Activated CD4-positive, CD25-positive, alpha-beta regulatory T cell treated with anti-CD3 and anti-CD28 coated beads, Interleukin-2, amount 50 U/mL, for 16 hours (primary cell): ENCODE measurements at places on chromosomes 12 and 14.

GRCh38 chr12:24197532-24197931 lies 248.1 kb upstream of the SOX5 start:
- DNase-seq = no peak

DNA sequence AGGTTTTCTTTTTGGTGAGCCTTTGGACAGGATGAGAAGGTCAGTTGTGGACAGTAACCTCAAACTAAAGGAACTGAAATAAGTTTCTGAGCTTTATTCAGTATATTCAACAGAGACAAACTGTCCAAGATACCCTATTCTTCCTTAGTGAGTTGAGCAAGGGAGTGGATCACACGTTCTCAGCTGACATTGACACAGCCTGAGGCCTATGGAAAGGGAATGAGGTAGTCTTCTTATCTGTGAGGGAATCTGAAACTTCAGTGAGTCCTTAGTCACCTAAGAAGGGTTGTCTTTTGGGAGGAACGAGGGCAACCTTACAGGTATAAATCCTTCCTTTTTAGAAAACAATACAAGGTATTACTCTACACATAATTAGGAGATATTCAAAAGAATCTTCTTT lies 5.0 kb upstream of the NUBPL start:
- no peak for DNase-seq

DNA sequence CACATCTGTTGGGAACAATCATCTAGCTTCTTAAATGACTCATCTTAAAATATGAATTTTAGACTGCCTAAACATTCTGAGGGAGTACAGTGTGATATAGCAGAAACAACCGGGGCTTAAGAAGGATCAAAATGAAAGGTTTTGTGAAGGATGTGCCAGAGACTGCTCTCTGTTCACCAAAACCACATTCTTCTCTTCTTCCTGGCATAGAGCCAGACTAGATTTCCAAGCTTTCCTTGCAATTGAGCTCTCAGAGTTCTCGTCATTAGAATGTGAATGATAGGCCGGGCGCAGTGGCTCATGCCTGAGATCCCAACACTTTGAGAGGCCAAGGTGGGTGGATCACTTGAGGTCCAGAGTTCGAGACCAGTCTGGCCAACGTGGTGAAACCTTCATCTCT lies 94.5 kb downstream of the LRRIQ1 start:
- DNase-seq = no peak

DNA sequence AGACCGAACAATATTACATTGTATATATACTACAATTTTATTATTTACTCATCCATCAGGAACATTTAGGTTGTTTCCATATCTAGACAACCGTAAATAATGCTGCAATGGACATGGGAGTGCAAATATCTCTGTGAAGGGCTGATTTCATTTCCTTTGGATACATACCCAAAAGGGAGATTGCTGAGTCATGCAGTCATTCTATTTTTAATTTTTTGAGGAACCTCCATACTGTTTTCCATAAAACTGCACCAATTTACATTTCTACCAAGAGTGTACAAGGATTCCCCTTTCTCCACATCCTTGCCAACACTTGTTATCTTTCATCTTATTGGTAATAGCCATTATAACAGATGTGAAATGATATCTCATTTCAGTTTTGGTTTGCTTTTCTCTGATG lies 84.7 kb downstream of the SLC41A2 start:
- DNase-seq = no peak

- DNase-seq = no peak
Observed at GRCh38 chr12:100955139-100955538, 160.6 kb downstream of the ANO4 start.

- DNase-seq = no peak
Observed at GRCh38 chr14:72525087-72525915, 368.6 kb downstream of the DPF3 start.

- DNase-seq = no peak
Observed at GRCh38 chr12:93847517-93848474, 170.6 kb downstream of the CRADD start.
